Inflammatory macrophage treated with lipopolysaccharide for 4 hours (primary cell): ENCODE measurements at places on chromosomes 7 and 10.

DNA sequence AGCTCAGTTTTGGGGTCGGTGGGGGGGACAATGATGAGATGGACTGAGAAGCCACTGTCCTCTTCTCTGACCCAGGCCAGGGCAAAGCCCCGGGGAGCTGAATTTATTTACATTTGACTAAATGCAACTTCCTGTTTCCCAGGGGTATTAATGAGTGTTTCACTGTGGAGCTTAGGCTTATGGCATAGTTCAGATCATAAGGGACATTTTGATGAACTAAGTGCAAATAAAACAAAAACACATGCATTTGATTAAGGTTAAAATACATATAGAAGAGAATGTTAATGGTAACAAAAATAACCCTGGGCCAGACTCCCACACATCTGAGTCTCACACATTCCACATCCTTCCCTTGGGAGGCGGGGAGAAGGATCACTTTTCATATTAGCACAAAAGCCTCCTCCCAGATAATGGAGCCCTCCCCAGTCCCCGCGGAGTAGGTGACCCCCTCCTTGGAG lies 320.6 kb downstream of the FRMD4A start:
- peak; percentile 9 for DNase-seq

DNA sequence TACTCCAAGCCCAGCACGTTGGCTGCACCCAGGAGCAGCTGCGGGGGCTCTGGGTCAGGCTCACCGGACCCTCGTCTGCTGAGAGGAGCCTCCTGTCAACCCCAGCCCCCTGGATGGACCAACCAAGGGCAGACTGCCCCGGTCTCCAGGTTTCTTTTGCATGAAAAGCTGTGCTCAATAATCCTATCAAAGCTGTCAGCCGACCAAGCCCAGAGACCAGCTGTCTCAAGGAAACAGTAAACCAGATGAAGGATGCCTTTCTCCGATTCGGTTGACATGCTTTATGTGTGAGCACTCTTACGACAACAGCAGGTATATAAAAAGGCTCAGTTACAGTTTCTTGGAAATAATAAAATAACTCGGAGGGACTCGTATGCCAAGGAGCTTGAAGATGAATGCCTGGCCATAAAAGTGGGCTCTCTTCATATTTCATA lies 71.6 kb upstream of the BAIAP2L1 start:
- no peak for DNase-seq

GRCh38 chr10:95400787-95401186 lies 110.0 kb upstream of the PDLIM1 start:
- peak; percentile 62 for DNase-seq

DNA sequence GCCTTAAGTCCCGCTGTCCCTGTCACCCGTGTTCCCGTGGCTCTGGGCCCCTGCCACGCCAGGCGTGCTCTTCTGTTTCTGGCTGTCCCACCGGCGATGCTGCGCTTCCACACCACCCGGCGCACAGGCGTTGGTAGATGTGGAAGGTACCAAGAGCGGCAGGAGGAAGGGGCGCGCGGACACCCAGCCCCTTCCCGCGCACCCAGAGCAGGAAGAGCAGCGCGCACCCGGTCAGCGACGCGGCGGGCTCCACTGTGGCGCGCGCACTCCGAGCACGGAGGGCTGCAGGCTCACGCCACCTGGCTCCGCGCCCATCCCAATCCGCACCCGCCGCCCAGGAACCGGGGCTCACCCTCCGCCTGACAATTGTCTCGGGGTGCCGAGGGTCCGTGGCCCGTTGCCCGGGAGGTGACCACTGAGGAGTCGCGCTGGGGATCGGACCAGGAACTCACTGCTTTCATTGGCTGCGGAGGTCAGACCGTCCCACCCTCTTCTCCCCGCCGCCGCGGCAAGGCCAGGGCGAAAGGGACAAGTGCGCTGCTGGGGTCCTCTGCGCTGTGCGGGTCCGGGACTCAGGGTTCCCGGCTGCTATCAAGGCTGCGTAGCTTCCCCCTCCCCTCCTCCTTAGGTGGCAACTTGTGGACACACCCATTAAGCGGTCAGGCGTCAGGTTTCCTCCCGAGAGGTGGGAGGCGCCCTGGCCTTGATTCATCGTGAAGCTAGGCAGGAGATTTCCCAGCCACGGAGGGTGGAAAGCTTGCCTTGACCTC lies 121.6 kb upstream of the ZNF92 start:
- DNase-seq, result no peak

DNA sequence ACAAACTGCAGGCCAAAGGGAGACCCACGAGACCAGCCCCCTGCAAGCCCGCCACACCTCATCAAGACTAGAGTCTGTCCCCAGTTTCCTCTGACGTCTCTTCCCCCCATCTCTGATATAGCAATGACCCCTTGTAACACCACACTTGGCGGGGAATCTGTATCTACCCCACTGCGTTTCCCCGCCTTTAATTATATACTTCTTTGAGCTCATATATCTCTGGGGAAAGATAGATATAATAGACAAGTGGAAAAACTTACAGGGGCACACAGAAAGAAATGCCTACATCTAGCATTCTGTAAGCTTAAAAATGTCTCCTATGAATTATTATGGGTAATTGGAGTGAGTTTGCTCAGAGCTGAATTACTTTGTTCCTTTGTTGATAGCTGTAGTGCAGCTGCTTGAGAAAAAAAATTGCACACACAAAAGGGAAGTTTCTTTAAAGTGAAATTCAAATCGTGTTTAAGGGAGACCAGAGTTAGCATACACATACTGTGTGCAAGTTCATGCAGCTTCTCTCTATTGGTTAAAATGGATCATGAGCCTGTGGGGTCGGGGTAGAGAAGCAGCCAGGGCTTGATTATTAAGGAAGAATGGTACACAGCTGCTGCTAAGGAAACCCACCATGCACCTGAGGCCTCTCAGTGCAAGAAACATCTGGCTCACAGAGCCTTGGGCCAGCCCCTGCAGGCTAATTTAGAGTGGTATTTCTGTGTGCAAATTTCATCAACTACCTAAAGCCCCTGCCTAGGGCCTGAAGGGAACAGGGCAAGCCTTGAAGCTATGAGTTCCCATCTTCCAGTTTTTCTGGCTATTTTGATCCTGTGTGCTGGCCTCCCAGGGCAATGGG lies 32.5 kb downstream of the CDCA7L start:
- DNase-seq, result no peak

DNA sequence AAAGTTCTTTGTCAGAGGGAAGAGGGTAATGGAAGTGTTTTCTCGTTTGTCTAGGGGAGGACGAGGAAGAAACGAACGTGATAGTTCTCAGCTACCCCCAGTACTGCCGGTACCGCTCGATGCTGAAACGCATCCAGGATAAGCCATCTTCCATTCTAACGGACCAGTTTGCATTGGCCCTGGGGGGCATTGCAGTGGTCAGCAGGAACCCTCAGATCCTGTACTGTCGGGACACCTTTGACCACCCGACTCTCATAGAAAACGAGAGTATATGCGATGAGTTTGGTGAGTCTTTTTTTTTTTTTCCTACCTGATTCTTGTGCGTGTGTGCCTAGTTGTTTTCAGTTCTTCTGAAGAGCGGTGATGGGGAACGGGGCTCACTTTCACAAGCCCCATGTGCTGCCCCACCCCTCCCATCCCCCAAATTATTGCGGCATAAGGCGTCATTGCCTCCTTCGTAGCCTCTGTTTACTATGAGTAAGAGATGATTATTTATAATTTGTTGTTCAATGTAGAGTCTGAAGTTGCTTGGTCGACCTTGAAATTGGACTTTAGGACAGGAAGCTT lies 98.6 kb downstream of the ARID5B start:
- no peak for DNase-seq

- DNase-seq, result no peak
These were observed 75.3 kb downstream of the EPC1 start for GRCh38 chr10:32271617-32272016.

DNA sequence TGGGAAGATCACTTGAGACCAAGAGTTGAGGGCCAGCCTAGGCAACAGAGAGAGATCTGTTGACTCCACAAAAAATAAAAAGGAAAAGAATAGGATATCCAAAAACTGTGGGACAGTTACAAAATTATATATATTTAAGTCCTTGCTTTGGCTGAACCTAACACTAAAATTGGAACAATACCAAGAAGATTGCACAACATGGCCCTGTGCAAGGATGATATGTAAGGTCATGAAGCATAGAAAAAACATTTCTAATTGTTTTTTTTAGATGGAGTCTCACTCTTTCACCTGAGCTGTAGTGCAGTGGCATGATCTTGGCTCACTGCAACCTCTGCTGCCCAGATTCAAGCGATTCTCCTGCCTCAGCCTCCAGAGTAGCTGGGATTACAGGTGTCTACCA lies 139.0 kb downstream of the TPST1 start:
- no peak for DNase-seq
